ENCODE measurements at places on chromosomes 3 and 15. TPM values are rescaled to one million over a fixed set of nuclear protein-coding genes. Genes with fewer than 3 reads are reported as not detected.

The ZNF774 gene
- 4.9 TPM for total RNA-seq

The KIF15 gene
- 8.8 TPM for total RNA-seq

The C2CD4B gene
- 20.2 TPM for total RNA-seq

The BMF gene
- total RNA-seq, result 20.1 TPM

The CFAP91 gene
- total RNA-seq, result 2.1 TPM

The ALPK3 gene
- 64.6 TPM for total RNA-seq

The NR1I2 gene
- not detected for total RNA-seq

The ULK4 gene
- 22.2 TPM for total RNA-seq

The CP gene
- 5.2 TPM for total RNA-seq

The SKOR1 gene
- 0.31 TPM for total RNA-seq

The OXTR gene
- 0.62 TPM for total RNA-seq

The ISLR2 gene
- total RNA-seq, result 8.4 TPM

The SLC24A5 gene
- not detected for total RNA-seq

The ASB14 gene
- 3.4 TPM for total RNA-seq

The IL12A gene
- 0.62 TPM for total RNA-seq

The TMCO5A gene
- not detected for total RNA-seq

The SLC7A14 gene
- total RNA-seq, result 0.10 TPM

The C3orf52 gene
- 4.2 TPM for total RNA-seq

The ZFYVE19 gene
- total RNA-seq, result 25.3 TPM

The RLBP1 gene
- total RNA-seq, result not detected

The GYG1 gene
- 51.8 TPM for total RNA-seq

The LRRC2 gene
- 13.0 TPM for total RNA-seq

The CHSY1 gene
- total RNA-seq, result 41.7 TPM

The BCL2A1 gene
- total RNA-seq, result 8.1 TPM

The RTP1 gene
- 1.0 TPM for total RNA-seq

The OR4M2 gene
- total RNA-seq, result not detected

The ZNF80 gene
- total RNA-seq, result not detected

The CLEC3B gene
- total RNA-seq, result 57.1 TPM

The PPP1R14D gene
- total RNA-seq, result not detected

The CYP8B1 gene
- not detected for total RNA-seq

The ZNF860 gene
- 1.9 TPM for total RNA-seq

The CAMK2N2 gene
- total RNA-seq, result not detected

The SEMA6D gene
- total RNA-seq, result 34.9 TPM

The LMLN gene
- 9.2 TPM for total RNA-seq

The CHRNA7 gene
- 2.8 TPM for total RNA-seq

The FOXL2NB gene
- not detected for total RNA-seq

The CPLX3 gene
- total RNA-seq, result not detected

The CYP1A2 gene
- not detected for total RNA-seq

The ARPP21 gene
- total RNA-seq, result 89.8 TPM

The ROPN1B gene
- total RNA-seq, result 1.3 TPM

The CSPG4 gene
- 246 TPM for total RNA-seq

Measured in tongue (tissue), 3 donors.